Neuronal stem cell (in vitro differentiated cells): ENCODE measurements at places on chromosomes 7 and 10.

- DNase-seq = peak; percentile 18
These were observed 23.5 kb downstream of the TMEM273 start for GRCh38 chr10:49164559-49165188.

DNA sequence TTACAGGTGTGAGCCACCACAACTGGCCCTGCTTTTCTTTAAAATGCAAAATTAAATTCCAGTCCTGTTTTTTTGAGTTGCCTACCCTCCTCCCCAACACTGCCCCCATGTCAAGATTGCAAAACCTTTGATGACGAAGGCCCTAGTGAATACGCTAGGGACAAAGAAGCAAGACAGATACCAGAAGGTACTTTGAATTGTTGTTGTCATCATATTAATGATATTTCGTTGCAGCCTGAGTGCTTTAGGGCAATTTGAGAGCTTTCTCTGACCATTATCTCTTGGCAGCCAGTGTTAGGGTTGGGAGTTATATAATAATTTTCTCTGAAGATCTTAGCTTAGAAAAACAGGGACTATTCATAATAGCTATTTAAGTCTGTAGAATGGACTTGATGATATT lies 7.1 kb downstream of the CCSER2 start:
- no peak for DNase-seq

DNA sequence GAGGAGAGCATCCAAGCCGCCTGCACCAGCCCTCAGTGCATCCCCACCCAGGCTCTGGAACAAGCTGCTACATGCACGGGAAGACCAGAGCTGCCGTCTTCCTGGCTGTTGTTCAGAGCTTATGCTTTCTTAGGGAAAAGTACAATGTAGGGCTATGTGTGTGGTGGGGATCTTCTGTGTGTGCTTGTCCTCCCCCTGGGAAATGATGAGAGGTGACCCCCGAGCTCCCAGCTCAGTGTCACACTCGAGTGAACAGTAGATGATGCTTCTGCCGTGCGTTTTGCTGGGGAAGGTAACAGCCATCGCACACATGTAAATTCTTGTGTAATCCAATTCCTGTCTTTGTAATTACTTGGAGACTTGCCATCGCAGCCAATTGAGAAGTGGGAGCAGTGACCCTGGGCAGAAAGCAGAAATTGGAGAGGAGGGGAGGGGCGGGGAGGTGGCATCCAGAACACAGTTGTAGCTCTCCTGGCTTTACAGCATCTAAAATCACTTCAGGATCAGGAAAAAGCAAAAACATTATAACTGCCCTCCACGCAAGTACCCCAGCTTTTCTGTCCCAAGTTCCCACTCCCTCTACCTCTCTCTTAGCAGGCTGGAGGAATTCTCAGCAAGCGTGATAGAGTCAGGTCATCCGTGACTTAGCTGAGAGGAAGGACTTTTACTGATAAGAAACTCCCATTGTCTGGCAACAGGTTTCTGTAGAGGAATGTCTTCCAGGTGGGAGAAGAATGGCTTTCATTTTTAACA lies 149.6 kb downstream of the TCF7L2 start:
- no peak for DNase-seq

DNA sequence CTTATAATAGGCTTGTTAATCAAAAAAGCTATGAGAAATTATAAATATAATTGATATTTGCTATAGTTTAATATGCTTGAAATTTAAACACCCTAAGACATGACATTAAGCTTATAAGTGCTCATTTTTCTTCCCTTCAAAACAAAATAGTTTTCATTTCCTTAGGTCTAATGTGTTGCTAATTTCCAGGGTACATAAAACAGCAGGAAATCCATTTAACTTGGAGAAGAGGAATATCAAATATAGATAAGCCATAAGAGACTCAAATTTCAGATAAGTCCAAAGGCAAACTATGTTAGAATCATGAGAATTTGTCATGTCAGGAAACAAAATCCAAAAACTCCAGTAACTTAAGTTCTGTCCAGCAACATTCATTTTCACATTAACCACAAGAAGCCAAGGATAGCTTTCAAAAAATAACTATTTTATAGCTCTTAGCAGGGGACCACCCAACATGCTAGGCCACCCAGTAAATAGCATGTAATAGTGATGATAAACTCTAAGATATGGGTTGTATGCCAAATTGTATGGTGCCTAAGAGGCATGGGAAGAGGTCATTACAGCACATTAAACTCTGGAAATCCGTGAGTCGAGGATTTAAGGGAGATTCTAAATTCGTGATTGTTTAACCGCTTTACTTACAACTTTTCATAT lies 298.1 kb downstream of the CRPPA start:
- no peak for DNase-seq

DNA sequence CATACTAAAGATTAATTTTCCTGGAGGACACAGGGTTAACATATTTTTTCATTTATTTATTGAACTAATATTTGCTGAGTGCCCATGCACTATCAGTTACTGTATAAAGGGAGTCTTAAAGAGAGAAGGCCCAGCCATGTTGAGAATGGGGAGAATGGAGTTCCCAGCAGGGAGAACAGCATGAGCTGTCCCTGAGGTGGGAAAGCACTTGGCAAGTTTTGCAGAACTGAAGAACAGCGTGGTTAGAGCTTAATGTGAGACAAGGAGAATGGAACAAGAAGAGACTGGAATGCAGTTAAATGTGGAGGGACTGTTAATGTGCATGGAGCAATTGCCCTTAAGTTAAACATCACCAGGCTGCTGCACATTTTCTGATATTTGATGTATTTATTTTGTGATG lies 435.4 kb downstream of the SUGCT start:
- peak; percentile 6 for DNase-seq

DNA sequence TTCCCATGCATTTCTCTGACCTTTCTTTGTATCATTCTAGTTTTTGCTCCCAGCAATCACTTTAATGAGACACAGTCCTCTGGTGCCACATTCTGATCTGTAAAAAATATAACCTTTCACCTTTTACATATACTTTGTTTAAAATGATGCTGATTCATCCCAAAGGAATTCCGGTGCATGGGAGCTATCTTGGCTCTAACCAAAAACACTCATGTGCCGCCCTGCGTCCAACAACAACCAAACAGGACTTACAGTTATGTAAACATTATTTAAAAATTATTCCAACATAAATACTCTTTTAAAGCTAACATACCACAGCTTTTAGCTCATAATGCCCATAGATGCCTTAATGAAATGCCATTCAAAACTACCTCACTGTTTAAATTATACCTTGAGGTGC lies 7.7 kb upstream of the OPALIN start:
- no peak for DNase-seq
